Uterine smooth muscle cell (primary cell): ENCODE measurements at places on chromosomes 5 and 9. TPM values are rescaled to one million over a fixed set of nuclear protein-coding genes. Genes with fewer than 3 reads are reported as not detected.

BRINP1 gene
- 2.3 and 4.0 TPM in 2 replicates for total RNA-seq

SCAI gene
- total RNA-seq = 13.3 and 22.6 TPM in 2 replicates

SLC23A1 gene
- not detected in 2 replicates for total RNA-seq

TMEM232 gene
- 1.9 and 2.0 TPM in 2 replicates for total RNA-seq

PDZD2 gene
- 0.25 and 0.44 TPM in 2 replicates for total RNA-seq

ZNF658 gene
- 4.6 and 6.2 TPM in 2 replicates for total RNA-seq

CCL21 gene
- not detected in 2 replicates for total RNA-seq
